ENCODE measurements at places on chromosomes 2 and 18.

DNA sequence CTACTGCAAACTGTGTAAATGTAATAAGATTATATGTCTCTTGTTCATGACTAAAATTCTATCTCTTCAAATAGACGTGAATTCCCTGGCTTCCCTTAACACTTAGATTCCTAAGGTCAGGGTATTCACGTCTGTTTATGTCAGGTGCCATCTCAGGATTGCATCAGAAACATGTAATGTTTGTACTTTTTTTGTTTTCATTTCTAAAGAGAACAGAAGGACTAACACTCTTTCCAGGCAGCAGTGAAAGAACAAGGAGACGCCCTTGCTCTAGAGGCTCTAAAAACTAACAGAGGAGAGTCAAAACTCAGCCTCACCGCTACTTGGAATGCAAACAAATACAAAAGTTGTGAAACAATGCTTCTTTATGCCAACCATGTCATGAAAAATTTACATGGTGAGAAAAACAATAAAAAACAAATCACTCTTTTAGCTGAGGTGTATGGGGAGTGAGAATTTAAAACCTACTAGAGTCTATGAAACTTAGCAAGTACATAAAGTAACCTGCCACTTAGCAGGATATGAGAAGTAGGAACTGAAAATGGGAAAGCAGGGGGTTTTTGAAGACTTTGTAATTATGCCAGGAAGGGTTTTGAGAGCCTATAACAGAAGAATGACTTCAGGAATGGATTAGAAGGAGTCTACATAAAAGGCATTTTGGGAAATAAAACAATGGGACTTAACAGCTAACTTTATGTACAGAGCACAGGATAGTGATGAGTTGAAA, 522.7 kb downstream of the THSD7B start:
- no peak for DNase-seq

- DNase-seq = no peak
Observed at GRCh38 chr18:12844391-12844790, 39.6 kb downstream of the PTPN2 start.

- no peak for DNase-seq
Observed at GRCh38 chr2:241295326-241296095, 20.0 kb downstream of the HDLBP start.

DNA sequence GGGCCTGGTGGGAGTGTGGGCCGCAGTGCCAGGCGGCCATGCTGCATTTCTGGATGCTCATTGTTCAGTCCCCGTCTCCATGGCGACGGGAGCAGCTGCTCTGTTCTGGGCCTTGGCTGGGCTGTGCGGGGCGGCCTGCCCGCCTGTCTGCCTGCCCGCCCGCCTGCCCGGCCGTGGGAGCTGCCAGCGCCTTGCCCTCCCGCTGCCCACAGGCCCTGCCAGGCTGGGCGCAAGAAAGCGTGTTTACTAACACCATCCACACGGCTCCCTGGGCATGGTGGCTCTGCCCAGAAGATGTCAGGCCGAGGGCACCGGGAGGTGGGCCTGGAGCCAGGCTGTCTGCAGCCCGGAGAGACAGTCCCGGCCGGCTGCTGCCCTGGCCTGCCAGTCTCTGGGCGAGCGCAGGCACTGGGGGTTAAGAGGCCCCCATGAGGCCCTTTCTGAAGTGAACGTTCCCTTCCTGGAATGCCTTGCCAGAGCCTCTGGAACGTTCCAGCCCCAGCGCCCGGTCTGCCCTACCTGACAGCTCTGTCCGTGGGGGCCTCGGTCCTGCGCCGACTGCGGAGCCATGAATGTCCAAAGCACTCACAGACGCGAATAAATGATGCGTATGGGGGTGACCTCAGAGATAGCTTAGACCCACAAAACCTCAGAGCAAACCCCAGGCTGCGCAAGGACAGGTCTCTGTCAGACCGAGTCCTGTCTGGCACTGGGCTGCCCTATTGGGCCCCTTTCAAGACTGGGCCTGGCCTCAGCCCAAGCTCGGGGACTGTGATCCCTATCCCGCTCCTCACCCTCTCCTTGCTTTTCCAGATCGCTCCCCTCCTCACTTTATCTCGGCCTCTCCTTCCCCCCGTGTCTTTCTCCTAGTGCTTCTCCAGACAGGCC, 44.3 kb downstream of the MYCN start:
- DNase-seq = no peak

DNA sequence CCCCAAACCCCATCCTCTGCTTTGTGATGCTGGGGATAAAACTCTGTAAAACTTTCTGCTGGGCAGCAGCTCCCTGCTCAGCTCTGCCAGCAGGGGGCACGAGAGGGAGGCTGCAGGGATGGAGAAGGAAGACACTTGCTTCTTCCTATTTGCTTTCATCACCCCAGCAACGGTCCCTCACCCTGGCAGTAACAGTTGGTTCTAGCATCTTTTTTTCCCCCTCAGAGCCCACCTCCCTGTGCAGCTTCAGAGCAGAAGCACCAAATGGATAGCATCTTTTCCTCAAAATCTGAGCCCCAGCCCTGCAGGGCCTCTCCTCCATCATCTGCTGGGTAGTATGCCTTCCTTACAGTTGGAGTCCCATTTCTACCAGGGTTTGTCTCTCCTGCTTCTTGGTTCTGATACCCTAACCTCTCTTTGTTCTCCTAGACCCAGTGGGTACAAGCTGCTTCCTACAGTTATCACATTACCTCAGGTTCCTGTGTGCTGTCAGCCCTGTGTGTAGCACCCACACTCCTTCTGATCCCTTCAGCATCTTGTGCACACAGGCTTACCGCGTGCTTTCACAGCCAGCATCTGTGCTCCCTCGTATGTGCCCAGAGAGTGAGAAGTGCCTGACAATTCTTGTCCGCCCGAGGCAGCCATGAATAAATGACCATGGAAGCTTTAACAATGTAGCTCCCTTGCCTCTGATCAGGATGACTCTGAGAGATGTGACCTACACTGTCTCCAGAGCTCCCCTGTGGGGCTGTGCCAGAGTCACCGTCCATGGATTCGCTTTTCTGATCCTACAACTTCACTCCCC, 14.5 kb downstream of the CKAP2L start:
- peak; percentile 85 for DNase-seq

GRCh38 chr18:10089881-10090280, 176.1 kb downstream of the VAPA start:
- DNase-seq = no peak

GRCh38 chr2:231707625-231707926, 749 bp upstream of the PTMA start:
- no peak for DNase-seq

- no peak for DNase-seq
Observed at GRCh38 chr2:222869252-222869560, 8.4 kb downstream of the ACSL3 start.

DNA sequence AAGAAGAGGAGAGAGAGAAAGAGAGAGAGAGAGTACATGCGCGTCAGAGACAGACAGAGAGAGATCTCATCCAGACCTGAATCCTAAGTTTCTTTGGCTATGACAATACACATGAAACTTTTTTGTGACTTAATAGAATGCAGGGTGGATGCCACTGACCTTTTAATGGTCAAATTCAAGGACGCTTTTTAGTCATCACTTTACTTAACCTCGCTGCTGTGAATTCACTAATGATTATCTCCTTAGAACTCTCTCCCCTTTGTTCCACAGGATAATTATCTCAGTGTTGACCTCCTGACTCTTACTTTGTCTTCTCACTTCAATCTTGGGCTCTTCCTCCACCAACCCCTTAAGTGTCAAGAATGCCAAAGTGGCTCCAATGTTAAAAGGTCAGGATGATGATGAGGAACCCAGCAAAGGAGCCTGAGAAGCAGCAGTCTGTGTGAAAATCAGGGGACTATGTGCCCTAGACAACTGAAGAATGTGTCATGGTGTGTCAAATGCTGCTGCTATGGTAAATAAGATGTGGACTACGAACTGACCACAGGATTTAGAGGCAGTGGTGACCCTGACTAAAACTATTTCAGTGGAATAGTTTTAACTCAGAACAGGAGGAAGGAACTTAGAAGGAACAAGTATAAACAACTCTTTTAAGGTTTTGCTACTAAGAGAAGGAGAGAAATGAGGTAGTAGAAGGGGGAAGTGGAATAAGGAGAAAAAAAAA, 382.1 kb downstream of the ZEB2 start:
- DNase-seq = no peak

DNA sequence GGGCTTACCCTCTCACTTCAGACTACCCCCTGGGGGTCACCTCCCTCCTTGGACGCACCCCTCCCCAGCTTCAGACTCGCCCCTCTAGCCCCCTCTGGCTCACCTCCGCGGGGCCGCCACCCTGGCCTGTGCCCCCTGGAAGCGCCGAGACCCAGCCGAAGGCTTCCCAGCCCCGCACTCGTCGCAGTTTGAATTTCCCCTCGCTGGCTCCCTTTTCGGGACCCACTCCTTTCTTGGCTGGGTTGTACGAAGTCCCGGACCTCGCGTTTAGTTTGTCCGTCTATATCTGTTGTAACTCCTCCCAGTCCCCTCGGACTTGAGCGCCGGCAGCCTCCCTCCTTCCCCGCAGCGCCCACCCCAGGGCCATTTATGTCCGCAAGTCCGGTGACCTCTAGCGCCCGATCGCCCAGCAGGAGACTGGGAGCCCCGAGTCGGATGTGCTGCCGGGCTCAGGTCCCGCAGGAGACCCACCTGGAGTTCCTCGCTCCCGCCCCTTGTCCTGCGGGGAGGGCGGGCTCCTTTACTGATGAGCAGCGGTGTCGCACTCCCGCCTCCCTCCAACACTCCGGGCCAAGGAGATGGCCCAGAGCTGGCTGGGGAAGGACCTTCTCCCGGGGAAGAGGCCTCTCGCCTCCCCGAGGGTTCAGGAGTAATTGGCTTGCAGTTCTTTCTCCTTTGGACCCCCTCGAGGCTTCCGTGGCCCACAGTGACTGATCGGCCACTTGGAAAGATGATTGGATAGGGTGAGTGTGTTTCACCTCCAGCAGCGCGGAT, 692 bp upstream of the RAX start:
- DNase-seq = no peak
